Stimulated activated CD4-positive, alpha-beta T cell treated with anti-CD3 and anti-CD28 coated beads, Interleukin-4, amount 100 ng/mL, for 48 hours (primary cell): ENCODE measurements at places on chromosomes 6 and 20.

DNA sequence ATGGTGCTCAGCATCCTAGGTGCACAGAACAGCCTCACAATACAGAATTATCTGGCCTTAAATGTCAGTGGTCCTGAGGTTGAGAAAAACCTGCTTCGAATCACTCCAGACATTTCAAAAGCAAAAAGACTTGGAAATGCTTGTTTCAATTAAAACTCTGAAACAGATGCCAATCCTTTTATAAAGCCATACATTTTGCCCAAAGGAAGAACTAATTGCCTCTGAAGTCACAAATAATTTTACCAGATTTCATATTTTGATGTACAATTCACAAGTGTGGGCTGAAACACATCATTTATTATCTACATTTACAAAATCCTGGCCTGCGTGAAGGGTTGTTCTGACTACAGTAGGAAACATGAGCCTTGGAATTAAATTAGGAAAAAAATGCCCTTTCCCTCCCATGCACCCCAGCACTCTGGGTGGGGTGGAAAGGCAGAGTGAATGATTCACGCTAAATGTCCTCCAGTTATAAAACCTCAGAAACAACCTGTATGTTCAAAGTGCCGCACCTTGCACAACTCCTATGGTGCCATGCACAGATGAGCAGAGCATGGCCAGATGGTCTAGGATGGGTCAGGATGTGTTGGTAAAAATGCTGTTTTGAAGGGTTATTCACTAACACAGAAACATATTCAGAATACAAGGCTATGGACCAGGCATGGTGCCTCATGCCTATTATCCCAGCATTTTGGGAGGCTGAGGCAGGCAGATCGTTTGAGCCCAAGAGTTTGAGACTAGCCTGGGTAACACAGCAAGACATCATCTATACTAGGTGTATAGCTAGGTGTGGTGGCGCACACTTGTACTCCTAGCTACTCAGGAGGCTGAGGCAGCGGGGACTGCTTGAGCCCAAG, 87.0 kb downstream of the ZMYND8 start:
- DNase-seq, result no peak

- no peak for DNase-seq
These were observed 167.3 kb downstream of the KCNQ5 start for GRCh38 chr6:72789145-72789544.

DNA sequence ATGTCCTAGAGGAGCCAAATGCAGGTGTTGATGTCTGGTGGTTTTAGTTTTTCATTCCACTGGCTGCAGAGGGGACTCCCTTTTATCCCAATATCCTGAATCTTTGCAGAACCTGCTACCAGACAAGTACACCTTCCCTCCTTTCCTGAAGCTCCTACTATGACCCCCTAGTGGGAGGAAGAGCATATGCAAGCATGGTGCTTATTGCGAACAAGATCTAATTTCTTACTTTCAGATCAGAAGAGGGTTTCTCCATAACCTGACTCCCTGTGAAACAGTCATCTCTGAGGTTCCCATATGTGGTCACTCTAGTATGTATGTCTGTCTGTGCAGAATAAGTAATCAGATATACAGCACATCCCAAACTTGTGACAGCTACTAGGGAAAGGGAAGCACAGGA, 277.2 kb downstream of the ARHGAP18 start:
- DNase-seq, result no peak

DNA sequence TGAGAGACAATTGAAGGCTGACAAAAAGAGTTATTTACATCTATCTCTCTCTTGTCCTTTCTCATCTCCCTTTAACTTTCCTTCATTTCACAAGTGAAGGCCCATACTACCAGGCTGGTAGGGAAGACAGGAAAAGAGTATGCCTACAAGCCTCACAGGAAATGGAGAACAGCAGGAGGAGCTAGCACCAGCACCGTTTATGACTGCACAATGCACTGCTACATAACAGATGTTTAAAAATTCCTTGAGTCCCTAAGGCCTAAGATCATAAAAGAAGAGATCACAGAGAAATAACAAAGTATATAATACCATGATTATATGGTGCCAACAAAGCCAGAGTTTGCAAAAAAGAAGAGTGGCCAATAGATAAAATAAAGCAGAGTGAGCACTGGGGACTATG, 194.8 kb downstream of the UNC5CL start:
- no peak for DNase-seq

GRCh38 chr6:99080191-99080590, 132.4 kb upstream of the FBXL4 start:
- DNase-seq, result no peak

DNA sequence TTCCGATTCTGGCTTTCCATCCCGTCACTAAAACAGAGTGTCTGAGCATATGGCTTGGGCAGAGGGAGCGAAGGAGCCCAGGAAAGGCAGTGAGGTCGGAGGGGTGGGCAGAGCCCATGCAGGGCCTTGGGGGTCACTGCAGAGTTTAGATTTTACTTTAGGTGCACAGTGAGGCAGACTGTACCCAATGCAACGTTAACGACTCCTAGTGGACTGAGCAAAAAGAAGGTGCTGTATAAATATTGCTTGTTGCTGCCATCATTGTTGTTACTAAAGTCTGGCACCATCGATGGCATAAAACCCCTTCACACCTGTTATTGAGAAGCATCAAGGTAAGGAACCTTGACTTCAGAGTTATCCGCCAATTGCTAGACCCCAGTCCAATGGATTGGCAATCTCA, 119.0 kb downstream of the EYA2 start:
- no peak for DNase-seq

- DNase-seq, result no peak
These were observed 15.1 kb upstream of the POM121L2 start for GRCh38 chr6:27327023-27327738.

DNA sequence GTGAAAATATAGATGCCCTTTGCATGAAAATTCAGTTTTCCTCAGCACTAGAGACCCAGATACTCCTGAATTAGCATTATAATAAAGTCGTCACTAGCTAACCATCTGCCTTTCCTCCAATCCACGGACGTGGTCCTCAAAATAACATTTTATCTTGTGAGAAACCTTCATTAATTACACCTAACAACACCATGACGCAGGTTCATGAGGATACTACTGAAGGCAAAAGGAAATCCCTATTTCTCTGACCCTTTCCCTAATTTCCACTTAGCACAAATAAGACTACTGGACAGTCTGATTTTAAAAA, 1.3 kb upstream of the PNISR start:
- no peak for DNase-seq

GRCh38 chr6:74912234-74912633, 293.6 kb downstream of the COL12A1 start:
- DNase-seq, result no peak

DNA sequence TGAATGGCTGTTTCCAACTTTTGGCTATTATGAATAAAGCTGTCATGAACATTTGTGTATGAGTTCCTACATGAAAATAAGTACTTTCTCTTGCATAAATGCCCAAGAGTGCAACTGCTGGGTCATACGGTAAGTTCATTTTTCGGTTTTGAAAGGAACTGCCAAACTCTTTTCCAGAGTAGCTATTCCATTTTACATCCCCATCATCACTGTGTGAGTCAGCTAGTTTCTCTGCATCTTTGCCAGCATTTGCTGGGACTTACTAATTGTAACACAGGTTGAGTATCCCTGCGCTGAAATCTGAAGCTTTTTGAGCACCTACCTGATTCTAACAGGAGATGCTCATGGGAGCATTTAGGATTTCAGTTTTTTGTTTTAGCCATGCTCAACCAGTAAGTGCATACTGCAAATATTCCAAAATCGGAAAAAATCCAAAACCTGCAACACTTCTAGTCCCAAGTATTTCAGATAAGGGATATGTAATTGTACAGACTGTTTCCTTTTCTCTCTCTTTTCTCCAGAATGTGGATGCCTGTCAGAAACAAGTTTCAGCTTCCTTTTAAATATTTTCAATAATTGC, 118.4 kb downstream of the DTNBP1 start:
- no peak for DNase-seq

GRCh38 chr6:136510782-136511181, 39.4 kb downstream of the MAP7 start:
- DNase-seq, result no peak

- DNase-seq, result no peak
These were observed 14.8 kb downstream of the AKAP12 start for GRCh38 chr6:151254451-151255081.

DNA sequence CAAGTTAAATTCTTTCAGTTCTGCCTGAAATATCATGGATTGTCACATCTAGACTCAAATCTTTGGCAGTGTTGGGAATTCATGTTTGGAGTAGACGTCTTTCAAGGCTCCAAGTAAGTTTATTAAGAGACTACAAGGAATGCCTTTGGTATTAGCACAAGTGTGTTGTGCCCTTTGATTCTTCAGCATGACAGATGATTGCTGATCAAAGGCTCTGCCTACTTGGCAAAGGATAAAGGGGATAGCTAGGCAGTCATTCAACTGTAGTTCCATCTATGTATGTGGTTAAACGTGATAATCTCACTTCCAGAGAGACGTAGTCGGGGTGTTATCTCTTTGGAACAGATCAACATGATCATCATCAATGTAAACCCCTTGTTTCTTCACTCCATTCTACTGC, 86.2 kb downstream of the SPTLC3 start:
- DNase-seq, result no peak

DNA sequence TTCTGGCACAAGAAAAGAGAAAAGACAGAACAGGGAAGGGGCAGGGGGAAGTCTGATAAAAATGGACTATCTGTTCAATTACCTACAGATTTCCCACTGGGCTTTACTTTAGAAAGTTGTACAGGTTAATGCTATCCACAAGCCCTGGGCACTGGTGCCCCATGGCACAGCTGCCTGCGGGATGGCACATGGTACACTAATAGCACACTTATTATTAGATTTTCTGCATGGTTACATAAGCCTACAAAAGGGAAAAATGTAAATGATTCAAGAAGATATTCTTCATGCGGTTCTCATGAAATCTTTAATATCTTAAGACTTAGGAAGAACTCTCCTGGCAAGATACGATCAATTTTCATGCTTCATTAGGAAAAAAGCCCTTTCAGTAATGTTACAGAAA, 137.5 kb downstream of the GMPR start:
- no peak for DNase-seq

GRCh38 chr6:130978660-130979396, 84.2 kb downstream of the EPB41L2 start:
- no peak for DNase-seq

- DNase-seq, result no peak
These were observed 136.0 kb downstream of the CCDC170 start for GRCh38 chr6:151629791-151630190.

DNA sequence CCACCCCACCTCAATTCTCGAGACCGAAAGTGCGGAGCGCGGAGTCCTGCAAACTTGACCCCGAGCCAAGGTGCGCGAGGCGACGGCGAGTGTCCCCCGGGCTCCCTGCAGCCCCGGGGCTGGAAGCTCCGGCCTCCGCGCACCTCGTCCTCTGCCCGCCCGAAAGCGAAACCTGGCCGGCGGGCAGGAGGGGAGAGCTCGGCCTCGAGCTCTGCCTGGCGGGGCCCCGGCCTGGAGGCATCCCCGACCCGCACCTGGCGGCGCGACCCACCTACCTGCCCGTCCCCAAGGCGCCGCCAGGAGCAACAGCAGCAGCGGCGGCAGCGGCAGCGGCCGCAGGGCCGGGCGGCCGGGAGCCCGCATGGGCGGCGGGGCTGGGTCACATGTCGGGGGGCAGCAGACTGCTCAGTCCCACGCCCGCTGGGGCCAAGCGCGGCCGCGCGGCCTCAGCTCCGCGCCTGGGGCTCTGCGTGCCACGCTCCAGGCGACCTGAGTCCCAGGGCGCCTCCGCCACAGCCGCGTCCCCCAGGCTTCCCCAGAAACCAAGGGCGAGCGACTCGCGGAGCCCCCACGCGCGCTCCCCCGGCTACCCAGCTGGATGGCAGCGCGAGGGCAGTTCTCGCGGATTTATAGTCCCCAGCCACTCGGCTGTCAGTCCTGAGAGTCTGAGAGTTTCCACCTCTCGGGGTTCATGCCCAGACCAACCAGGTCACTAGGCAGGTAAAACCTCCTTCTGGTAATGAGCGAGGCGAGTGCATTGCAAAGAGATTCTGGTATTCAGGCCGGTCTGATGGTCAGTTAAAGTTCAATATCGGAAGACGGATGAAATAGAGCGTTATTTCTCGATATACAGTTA, at the start of gene IL20RA:
IL20RA (minus strand) TSS at position 600 of the 856 bp plus-strand sequence; CDS start at position 363, 237 bp downstream.
- no peak for DNase-seq

GRCh38 chr6:136404627-136405419, 115.2 kb upstream of the BCLAF1 start:
- DNase-seq, result no peak

DNA sequence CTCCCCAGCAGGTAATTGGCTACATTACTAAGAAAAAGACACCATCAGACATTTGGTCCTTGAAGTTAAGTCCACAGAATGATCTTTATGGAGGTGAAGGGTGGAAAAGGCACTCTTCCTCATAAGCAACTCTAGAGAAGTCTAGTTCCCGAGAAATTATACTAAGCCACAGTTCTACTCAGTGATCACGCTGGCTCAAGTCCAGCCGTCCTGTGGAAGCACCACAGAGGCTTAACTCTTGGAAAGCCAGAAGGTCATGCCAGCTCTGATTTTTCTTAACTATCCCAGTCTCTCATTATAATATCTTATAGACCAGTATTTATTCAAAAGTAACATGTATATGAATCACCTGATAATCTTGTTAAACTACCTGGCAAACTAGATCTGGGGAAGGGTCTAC, 258.5 kb downstream of the EYA4 start:
- no peak for DNase-seq

- DNase-seq, result no peak
These were observed 20.7 kb downstream of the COL19A1 start for GRCh38 chr6:69887026-69887425.

GRCh38 chr6:106799031-106799894, 169.9 kb downstream of the QRSL1 start:
- no peak for DNase-seq

- DNase-seq, result peak; percentile 48
These were observed 3.8 kb downstream of the PREX1 start for GRCh38 chr20:48823960-48824498.

DNA sequence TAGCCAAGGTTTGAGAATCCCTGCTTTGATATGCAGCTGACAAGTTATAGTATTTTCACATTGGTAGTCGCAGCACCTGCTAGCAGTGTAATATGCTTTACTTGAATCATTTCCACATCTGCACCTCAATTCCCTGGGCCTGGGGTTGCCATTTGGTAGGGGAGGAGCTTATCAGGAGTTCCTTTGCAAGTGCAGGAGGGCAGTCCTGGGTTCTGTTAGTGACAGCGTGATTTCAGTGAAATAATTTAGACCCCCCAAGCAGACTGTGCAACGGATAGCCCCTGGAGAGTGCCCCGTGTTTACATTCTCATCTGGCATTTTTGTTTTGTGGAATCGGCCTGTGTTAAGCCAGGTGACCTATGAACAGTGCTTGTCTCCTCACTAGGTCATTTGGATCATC, 6.0 kb downstream of the RAB5IF start:
- DNase-seq, result no peak

GRCh38 chr6:9089724-9090123, 654.4 kb upstream of the SLC35B3 start:
- no peak for DNase-seq

DNA sequence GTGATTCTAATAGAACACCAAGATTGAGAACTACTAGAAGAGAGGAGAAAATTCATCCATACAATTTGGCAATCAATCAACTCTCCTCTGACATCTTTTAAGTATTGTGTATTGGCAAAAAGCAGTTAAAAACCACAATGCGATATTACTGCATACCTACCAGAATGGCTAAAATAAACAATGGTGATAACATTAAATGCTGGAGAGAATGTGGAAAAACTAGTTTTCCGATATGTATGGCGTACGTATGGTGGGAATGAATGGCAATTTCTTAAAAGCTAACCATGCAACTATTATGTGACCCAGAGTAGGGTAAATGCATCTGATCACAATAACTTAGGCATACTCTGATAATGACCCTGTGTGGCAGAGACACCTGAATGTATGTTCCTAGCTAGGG, 29.3 kb upstream of the LAMA4 start:
- DNase-seq, result no peak
